ENCODE measurements at places on chromosomes 1 and 21.

GRCh38 chr1:244187310-244187709, 136.2 kb downstream of the ZBTB18 start:
- no peak for DNase-seq

DNA sequence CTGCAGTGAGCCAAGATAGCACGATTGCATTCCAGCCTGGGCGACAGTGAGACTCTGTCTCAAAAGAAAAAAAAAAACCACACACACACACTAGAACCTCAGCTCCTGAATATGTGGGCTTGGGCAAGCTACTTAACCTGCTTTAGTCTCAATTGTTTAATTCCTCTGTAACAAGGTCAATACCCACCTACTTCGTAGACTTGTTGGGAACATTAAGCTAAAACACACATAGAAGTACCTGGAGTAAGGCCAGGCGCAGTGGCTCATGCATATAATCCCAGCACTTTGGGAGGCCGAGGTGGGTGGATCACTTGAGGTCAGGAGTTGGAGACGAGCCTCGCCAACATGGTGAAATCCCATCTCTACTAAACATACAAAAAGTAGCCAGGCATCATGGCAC, 77.1 kb downstream of the CLSTN1 start:
- DNase-seq = no peak

GRCh38 chr21:42061195-42061985, 9.7 kb upstream of the UMODL1 start:
- no peak for DNase-seq

GRCh38 chr1:219626865-219627264, 14.0 kb upstream of the ZC3H11B start:
- DNase-seq = no peak

GRCh38 chr1:159171688-159172501, 480 bp downstream of the CADM3 start:
- DNase-seq = peak; percentile 75

DNA sequence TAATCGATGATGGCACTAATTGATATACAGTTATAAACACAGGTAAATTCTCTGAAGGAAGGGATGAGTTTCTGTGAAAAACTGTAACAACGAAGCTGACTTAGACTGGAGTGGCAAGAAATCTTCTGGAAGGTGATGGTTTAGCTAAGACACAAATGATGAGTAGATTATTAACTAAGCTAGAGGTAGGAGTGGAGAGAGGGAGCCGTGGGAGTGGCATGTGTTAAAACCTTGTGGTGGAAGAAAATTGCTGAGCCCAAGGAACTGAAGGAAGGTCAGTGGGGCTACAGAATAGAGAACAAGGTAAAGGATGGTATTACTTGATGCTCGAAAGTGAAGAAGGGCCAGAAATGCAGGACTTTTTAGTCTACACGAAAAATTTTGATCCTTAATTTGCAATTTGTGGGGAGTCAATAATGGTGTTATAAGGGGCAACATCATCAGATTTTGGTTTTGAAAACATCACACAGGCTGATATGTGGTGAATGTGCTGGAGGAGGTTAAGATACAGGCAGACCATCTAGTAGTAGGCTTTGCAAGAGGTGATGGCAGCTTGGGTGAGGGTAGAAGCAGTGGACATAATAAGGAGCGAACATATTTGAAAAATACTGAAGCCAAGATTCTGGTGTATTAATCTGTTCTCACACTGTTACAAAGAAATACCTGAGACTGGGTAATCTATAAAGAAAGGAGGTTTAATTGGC, 93.8 kb downstream of the S1PR1 start:
- DNase-seq = no peak

DNA sequence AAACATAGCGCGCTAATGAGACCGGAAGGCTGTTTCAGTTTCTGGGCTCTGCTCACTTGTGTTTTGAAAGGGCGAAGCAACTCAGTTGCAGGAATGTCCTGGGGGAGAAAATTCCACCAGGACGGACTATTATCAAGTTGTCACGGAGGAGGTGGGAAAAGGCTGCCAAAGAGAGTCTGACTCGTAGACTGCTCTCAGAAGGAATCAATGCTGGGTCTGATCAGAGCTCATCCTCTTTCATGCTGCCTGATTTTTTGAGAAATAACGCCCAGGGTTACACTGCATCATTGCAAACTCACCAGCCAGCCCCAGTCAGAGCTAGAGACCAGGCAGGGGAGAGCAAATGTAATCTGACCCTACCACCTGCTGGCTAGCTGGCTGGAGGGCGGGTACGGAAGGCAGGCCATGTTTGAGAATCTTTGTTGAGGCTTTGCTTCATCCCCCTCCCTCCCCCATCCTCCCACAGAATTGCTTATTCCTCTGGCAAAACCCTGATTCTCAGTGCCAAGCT, 36.4 kb upstream of the BCL9 start:
- DNase-seq = peak; percentile 63

GRCh38 chr1:38444770-38445442, 398.3 kb upstream of the POU3F1 start:
- DNase-seq = peak; percentile 16

DNA sequence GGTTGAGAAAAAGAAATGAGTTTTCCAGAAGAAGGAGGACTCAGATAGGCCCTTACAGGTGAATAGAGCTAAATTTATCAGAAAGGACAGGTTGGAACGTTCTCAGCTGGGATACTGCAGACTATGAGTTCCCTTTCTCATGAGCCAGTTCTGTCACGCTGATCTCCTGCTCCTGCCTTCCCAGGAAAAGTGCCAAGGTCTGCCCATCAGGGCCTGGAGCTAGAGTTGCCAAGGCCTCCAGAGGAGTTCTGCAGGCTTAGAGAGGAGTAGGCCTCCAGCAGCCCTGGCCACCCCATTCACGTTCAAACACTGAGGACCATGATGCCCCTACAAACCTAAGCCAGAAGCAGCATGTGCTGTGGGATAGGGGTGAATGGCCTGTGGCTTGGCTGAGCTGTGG, 126.8 kb upstream of the TNR start:
- no peak for DNase-seq

- peak; percentile 35 for DNase-seq
Observed at GRCh38 chr1:33081554-33082305, 777 bp downstream of the AZIN2 start.

DNA sequence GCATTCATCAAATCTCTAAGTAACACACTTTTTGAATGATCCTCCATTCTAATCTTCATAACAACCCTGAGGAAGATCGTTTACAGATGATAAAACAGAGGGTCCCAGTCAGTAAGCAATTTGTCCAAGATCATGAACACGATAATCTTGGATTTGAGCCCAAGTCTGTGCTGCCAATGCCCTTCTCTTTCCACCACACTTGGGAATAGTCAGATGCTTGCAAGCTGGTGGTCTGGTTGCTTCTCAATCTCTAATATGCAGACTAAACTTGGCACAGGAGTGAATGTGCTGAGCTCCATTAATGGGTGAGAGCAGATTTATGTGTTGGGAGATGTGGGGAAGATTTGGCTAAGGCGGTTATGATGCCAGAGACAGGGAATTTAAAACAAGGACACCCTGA, 430.6 kb upstream of the DAB1 start:
- DNase-seq = no peak

DNA sequence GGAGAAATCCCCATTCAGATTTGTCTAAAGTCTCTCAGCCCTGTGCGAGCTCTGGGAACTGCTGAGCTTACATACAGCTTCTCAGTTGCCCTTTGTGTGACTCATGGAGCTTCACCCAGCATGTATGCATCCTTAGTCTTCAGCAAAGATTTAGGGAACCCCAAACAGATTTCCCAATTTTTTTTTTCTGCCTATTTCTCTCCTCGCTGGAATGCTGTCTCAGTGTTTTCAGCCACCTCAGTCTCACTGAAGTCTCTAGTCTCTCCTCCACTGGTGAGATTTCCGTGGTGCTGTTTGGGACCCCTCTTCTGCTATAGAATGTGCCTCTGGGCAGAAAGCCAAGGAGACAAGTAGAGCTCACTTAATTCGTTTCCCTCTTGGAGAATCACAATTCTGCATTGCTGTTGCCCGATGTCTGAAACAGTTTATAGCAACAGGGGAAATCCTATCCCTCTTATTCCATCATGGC, 28.1 kb upstream of the TXLNA start:
- DNase-seq = no peak

DNA sequence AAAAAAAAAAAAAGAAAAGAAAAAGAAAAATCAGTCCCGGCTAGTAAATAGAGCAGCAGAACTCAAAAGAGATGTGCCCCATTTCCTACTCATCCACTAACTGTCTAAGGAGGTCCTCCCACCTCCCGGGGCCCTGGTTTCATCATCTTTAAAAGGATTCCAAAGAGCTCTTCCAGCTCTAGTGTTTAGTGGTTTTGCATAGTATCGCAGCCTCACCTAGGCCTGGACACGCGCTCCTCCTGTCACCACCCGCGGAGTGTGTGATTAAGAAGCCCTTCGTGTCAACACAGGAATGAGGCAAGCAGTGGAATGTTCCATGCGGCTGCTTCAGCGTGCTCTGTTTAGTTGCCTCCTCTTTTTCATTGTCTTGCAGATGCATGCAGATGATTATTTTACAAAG, 49.0 kb downstream of the LBR start:
- DNase-seq = peak; percentile 33

GRCh38 chr1:239914751-239915231, 176.9 kb upstream of the FMN2 start:
- no peak for DNase-seq

DNA sequence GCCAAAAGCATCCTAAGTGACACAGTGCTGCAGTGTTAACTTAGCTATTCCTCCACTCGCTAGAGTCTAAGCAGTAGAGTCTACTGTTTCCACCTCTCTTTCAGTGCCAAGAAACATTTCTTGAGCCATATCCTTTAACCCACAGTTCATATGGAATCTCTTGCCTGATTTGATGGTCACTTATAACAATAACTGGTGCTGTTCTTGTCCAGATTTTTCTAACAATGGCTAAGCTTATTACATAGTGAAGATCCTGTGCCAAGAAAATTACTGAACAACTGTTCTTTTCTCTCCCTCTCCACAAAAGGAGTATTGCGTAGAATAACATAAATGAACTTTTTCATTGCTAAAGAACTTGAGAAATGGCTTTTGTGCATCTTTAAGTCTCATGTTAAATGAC, 121.3 kb downstream of the CDC7 start:
- no peak for DNase-seq

GRCh38 chr21:14916676-14917141, 148.1 kb downstream of the NRIP1 start:
- no peak for DNase-seq

DNA sequence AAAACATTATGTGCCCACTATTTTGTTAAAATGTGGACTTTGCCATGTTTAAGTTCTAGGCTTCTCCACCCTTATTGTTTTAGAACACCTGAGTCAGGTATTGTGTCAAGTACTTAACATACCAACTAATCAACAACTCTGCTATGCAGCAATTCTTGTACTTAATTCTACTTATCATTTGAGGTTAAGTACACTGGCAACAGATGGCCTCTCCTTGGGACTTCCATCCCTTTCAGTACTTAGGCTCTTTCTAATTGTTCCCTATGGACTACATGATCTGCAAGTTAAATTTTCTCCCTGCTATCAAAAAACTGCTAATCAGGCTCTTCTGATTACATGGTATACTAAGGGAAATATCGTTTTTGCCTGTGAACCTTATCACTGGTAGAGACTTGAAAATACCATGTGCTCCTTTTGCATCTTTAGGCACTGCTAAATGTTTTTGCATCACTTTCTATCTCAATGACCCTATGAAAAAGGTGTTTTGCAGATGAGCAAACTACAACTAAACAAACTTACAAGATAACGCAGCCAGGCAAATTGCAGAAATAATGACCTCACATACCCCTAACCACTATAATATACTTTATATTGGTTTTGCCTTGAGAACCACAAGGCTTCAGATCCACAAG, 18.9 kb downstream of the SFPQ start:
- no peak for DNase-seq

- no peak for DNase-seq
Observed at GRCh38 chr1:48676376-48676775, 100.3 kb downstream of the BEND5 start.

DNA sequence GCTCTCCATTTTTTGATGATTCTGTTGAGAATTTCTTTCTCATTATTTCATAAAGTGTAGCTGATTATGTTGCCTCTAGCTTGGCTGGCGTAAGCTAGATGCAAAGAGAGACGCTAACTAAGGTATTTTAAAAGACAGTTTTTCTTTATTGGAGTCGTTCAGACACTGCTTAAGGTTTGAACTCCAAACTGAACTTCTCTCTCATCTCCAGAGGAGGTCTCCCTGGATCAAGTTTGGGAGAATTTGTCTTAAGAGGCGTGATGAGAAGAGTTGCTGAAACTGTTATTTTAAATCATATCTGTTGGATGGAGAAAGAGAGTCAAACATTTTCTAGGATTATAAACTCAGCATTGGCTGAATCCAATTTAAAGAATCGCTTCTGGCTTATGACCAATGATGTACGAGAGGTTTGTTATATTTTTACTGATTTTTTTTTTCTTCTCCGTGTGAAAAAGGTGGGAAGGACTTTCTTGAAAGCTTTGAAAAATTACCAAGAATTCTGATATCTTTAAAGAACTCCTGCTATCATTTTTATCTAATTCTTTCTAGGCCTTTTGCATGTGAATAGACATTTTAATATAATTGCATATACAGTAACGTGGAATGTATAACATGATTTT, 34.0 kb downstream of the MAP3K7CL start:
- DNase-seq = no peak

DNA sequence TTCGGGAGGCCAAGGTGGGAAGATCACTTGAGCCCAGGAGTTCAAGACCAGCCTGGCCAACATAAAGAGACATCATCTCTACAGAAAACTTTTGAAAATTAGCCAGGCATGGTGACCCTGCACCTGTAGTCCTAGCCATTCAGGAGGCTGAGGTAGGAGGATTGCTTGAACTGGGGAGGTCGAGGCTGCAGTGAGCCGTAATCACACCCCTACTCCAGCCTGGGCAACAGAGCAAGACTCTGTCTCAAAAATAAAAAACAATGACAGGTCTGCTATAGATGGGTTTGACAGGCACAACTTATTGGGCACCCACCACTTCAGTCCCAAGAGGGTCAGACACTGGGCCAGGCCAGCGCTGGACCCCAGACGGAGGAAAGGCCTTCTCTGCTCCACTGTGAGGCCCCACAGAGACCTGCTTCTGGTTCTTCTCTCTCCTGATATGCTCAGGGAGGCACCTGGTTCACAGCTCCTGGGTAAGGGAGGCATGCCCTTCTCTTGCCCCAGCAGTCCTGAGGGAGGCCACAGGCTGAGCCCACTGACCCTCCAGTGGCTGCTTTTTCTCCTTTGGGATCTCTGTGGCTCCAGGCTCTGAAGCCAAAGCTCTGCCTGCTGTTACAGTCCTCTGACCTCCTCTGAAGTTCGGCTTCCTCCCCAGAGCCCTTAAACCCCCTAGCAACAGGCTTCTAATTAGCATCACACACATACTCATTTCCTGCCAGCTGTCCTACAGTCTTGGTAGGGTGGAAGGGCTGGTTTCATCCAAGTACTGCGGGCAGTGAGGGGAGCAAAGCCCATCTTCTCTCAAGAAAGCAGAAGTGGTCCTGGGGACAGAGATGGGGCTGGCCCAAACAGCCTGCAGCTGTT, 14.4 kb downstream of the S100A16 start:
- DNase-seq = no peak

Data from nephron progenitor cell (in vitro differentiated cells).